ENCODE measurements at places on chromosomes 3 and 15.

GRCh38 chr15:83700082-83700481, 46.2 kb downstream of the ADAMTSL3 start:
- DNase-seq: no peak

DNA sequence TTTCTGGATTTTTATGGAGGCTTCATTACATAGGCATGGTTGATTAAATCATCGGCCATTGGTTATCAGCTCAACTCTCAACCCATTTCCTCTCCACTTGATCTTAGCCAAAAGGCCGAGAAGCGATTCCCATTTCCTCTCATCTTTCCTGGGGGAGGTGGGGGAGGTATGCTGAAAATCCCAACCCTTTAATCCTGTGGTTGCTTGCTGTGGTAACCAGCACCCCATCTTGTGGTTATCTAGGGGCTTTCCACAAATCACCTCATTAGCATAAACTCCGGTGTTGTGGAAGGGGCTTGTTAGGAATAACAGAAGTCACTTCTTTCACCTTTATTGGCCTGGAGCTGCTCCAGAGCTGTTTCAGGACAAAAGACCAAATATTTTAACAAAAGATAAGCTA, 20.9 kb downstream of the PDE8A start:
- no peak for DNase-seq

DNA sequence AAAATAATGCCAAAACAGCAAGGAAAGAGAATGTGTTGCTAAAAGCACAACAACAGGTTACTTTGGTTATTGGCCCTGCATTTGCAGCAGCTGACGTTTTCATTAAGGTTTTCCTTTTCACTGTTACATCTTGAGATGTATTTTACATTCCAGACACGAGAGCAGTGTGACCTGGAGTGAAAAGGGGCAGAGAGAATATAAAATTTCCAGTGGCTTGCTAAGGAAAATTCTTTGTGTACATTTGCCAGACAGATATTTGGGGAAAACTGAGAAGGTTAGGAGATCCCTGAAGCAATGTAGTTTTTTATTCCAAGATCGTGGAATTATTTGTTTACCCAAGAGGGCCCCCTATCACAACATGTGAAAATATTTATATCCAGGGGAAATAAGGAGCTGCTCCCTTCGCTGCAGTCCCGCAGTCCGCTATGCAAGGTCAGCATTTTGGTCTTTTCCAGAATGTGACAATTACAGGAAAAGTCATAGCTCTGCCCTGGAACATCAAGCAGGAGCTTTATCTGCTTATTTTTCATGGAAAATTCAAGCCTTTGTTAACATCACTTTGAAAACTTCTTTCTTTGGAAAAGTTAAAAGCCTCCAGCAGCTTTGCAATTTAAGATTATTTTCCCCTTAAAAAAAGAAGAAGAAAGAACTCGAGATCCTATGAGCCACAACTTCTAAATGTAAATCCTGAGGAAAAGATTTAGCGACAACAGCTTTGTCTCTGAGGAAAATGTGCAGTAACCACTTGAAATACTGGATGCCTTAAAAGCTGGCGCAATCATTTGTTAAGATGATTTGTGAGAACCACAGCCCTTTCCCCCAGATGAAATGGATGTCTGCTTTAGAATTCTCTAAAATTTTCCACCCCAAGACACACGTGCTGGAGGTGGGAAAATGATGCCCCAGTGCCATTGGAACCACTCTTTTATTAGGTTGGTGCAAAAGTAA, 256.4 kb upstream of the TPM1 start:
- DNase-seq: no peak

GRCh38 chr15:25250011-25250596, 188.7 kb downstream of the UBE3A start:
- DNase-seq: no peak

DNA sequence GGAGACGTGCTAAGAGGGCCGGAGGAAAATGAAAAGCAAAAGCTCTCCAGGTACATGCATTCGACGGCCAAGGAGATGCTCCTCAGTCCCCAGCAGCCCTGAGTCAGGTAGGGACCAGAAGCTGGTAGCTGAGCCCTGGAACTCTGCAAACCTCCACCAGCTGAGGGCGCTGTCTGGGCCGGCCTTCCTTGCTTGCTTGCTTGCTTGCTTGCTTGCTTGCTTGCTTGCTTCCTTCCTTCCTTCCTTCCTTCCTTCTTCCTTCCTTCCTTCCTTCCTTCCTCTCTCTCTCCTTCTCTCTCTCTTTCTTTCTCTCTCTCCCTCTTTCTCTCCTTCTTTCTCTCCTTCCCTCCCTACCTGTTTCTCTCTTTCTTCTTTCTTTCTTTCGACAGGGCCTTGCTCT, 94.6 kb upstream of the RASGRF1 start:
- DNase-seq: no peak

- DNase-seq: no peak
Measured at GRCh38 chr3:71676931-71677330, 48.3 kb downstream of the EIF4E3 start.

GRCh38 chr15:100880139-100880896, 687 bp downstream of the ALDH1A3 start:
- DNase-seq: no peak

DNA sequence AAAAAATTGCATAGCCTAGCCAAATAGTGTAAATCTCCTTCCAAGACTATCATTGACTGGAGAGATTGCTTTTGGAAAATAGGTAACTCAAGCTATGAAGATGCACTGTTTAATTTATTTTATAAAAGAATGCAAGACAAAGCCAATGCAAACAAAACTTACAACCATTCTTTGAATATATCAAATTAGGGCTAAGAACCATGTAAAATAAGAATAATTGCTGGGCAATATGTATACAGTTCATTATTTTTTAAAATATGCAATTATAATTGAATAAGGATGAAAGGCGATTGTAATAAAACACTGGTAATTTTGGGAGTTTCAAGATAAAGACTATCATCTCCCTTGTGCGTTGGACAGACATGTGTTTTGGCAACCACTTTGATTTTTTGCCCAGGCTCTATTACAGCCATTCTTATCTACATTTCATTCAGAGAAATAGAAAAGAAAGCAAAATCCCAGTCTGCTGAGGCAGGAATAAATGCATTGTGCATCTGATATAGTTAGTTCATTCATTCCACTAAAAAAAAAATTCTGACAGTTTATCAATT, 242.3 kb upstream of the ROBO1 start:
- DNase-seq: no peak

DNA sequence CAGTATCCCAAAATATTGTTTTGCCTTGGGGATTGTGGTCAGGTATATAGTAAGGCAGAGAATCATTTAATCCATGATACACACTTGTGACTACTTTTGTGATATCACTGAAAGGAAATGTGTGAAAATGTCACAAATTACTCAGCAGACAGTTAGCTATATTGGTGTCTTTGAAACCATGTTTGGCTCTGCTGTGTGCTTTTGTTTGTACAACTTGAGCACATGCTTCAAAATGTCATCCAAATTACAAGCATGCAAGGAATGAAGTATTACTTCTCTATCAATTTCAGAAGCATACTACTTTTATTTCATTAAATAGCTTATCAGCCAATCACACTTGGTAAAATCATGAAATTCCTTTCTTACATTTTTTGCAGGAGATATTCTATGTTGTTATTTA, 619.0 kb upstream of the AGTR1 start:
- no peak for DNase-seq

- no peak for DNase-seq
Measured at GRCh38 chr3:66904336-66904735, 93.8 kb upstream of the KBTBD8 start.

DNA sequence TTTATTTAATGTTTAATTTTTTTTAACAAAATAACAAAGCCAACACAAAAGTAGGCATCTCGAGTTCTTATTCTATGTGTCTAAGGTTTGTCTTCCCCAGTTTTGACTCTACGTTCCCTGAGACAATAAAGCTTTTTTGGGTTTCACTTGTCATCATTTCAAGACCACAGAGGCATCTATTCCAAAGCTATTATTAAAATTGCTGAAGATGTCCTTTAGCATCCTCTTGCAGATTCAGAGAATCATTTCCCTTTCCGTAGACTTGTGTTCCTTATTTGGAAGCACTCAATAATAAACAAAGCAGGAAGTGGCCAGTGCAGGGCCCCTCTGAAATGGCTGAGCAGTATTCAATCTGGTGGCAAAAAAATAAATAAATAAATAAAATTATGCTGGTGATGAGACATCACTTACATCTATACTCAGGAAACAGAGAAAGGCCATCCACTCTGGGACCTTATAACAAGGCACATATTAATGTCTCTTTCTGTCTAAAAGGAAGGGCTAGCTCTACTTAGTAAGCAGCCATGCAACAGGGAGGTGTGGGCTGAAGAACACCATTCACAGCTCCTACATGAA, 362.3 kb downstream of the WDR72 start:
- DNase-seq: no peak

GRCh38 chr3:195255176-195255500, 15.8 kb downstream of the XXYLT1 start:
- DNase-seq: no peak

- no peak for DNase-seq
Measured at GRCh38 chr3:39224288-39224687, 31.9 kb upstream of the XIRP1 start.

- no peak for DNase-seq
Measured at GRCh38 chr3:71874618-71875017, 89.7 kb upstream of the PROK2 start.
